ENCODE measurements at places on chromosomes 7 and 10. TPM values are rescaled to one million over a fixed set of nuclear protein-coding genes. Genes with fewer than 3 reads are reported as not detected.

DNA sequence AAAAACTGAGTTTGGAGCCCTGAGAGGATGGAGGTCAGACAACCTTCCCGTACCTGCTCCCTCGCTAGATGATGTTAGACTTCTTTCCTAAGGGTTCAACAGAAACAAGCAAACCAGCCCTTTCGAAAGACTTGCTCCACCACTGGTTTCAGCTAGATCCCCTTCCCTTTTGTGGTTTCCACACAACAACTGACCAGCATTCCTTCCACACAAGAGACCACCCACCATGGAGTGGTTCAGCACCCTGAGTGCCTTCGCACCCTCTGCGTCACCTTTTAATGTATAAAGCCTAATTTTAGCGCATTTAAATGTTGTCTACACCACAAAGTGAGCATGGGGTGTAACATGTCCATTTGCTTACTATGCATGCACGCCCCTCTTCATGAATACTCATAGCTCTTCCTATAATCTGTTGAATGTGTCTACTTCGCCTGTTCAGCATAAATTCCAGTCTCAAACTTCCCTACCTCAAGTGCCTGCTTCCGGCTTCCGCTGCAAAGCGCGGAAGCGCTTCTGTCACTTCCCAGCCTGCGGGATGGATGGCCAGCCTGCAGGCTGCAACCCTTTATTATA is 69.0 kb downstream of the TACC2 start:
- H3K27me3 ChIP-seq, result peaks cover 2% of the 10 kb centered on the region
- no peak overlapping the region for H3K27ac ChIP-seq
- no peaks in the 10 kb centered on the region for H3K4me1 ChIP-seq
- no peak overlapping the region for H3K4me3 ChIP-seq

Gene GATA3
- 8.8 TPM for total RNA-seq

Gene ABCB1
- total RNA-seq, result 9.5 TPM

Gene GNGT1
- not detected for total RNA-seq

Gene OPN1SW
- total RNA-seq, result not detected

- H3K27me3 ChIP-seq, result no peaks in the 10 kb centered on the region
- no peak for DNase-seq
- no peaks in the 10 kb centered on the region for H3K36me3 ChIP-seq
- no peak overlapping the region for H3K4me3 ChIP-seq
Measured at GRCh38 chr7:40659231-40659630, 524.4 kb downstream of the SUGCT start.

DNA sequence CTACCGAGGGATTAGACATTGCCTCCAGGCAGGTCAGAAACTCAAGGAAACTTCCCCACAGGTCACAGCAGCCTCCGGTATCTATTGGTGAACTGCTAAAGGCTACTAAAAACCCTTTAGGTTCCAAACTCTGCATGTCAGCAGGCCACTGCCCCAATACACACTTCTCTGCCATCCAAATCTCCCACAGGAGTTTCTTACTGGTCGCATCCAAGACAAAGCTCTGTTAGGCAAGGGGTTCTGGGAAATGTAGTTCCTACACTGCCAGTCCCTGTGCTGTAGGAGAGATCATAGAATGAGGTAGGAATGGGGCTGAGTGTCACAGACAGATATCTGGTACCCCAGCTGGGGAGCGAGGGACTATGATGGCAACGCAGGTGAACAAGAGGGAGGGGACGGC is 757.0 kb upstream of the C7orf33 start:
- H3K36me3 ChIP-seq, result no peaks in the 10 kb centered on the region
- no peak for DNase-seq
- no peak overlapping the region for H3K4me3 ChIP-seq
- no peak overlapping the region for H3K27ac ChIP-seq
- no peaks in the 10 kb centered on the region for H3K27me3 ChIP-seq

Gene CALN1
- total RNA-seq, result not detected

Gene TEX47
- total RNA-seq, result not detected

DNA sequence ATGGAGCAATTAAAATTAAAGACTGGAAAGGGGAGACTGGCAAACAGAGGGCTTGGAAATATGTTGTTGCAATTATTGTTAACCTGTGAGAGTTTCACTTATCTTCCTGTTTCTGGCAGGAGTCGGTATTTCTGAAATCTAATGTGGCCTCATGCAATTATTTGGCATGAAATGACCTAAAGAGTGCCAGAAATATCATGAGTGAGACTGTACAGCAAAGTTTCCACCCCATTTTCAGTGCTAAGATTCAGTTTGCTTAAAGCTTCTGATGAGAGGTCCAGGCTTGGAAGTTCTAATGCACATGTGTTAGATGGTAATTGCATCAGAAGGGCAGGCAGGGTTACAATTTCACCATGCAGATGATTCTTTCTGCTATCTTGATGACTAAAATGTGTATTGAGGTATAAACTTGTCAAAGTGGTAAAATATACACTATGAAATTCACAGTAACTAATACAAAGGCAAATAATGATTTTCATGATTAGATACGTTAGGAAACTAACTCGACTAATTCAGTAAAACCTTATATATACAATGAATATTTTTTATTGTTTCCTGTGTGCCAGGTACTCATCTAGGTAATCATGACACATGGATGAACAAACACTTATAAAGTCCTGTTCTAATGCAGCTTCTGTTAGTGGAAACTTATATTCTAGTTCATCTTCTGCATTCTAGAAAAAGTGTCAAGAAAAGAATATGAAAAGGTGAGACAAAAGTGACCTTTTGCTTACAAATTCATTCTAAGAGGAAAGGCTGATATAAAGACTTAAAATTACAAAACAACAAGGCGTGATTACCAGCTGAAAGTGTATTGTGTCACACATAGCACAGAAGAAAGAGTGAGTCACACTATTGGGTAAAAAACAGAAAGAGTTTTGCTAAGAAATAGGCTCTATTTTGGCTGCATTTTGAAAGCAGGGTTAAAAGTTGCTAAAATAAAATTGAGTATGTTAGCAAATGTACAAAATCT is 533.4 kb upstream of the SEMA3D start:
- no peaks in the 10 kb centered on the region for H3K4me1 ChIP-seq
- H3K27me3 ChIP-seq, result no peaks in the 10 kb centered on the region
- no peaks in the 10 kb centered on the region for H3K36me3 ChIP-seq

Gene PTPRZ1
- not detected for total RNA-seq

- peaks cover 3% of the 10 kb centered on the region for H3K36me3 ChIP-seq
- no peak overlapping the region for H3K4me3 ChIP-seq
- H3K27me3 ChIP-seq, result peaks cover 3% of the 10 kb centered on the region
- DNase-seq, result no peak
Measured at GRCh38 chr10:4865945-4866661, 40.1 kb downstream of the AKR1E2 start.

- H3K4me1 ChIP-seq, result peaks cover 27% of the 10 kb centered on the region
- H3K27ac ChIP-seq, result no peak overlapping the region
- H3K36me3 ChIP-seq, result peaks cover 2% of the 10 kb centered on the region
- H3K4me3 ChIP-seq, result no peak overlapping the region
Measured at GRCh38 chr10:63712717-63713115, 191.5 kb downstream of the REEP3 start.

Gene HOXA10
- total RNA-seq, result not detected

- no peaks in the 10 kb centered on the region for H3K4me1 ChIP-seq
- no peak for DNase-seq
- H3K27ac ChIP-seq, result no peak overlapping the region
- no peaks in the 10 kb centered on the region for H3K36me3 ChIP-seq
- H3K27me3 ChIP-seq, result no peaks in the 10 kb centered on the region
- H3K4me3 ChIP-seq, result no peak overlapping the region
Measured at GRCh38 chr7:23687011-23687410, 7.0 kb downstream of the FAM221A start.

DNA sequence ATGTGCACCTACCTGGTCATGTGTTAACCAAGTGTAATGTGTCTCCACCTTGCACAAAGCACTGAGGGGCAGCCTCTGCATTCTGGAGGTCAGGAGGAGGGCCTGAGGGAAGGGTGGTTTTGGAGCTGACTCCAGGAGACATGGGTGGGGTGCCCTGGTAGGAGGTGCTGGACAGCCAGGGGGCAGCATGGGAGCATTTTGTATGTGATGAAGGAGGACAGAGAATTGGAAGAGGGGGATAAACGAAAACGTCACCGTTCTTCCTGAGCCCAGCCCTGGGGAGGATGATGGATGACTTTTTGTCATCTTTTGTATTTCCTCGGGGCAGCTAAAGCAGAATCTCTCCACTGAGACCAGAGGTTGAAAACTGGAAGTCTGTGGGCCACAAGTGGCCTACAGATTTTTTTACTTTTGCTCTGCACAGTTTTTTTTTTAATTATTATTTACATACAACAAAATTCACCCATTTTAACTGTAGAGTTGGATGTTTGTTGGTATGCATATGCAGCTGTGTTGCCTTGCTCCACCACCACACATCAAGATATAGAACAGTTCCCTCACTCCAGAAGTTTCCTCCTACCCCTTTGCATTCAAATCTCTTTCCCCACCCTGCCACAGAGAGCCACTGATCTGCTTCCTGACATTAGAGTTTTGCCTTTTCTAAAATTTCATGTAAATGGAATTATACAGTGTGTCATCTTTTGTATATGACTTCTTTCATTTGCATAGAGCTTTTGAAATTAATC is 242.5 kb downstream of the VTI1A start:
- H3K27me3 ChIP-seq, result no peaks in the 10 kb centered on the region
- no peak overlapping the region for H3K27ac ChIP-seq
- H3K4me1 ChIP-seq, result no peaks in the 10 kb centered on the region
- DNase-seq, result no peak

- DNase-seq, result no peak
- no peak overlapping the region for H3K4me3 ChIP-seq
- no peaks in the 10 kb centered on the region for H3K4me1 ChIP-seq
- no peaks in the 10 kb centered on the region for H3K27me3 ChIP-seq
- H3K36me3 ChIP-seq, result no peaks in the 10 kb centered on the region
Measured at GRCh38 chr7:154855366-154855765, 147.6 kb downstream of the PAXIP1 start.

- H3K27me3 ChIP-seq, result no peaks in the 10 kb centered on the region
- H3K4me1 ChIP-seq, result peaks cover 23% of the 10 kb centered on the region
- peaks cover 2% of the 10 kb centered on the region for H3K36me3 ChIP-seq
- H3K4me3 ChIP-seq, result peak overlapping the region; percentile 78
- DNase-seq, result no peak
Measured at GRCh38 chr10:8332730-8333111, 278.2 kb downstream of the GATA3 start.

- H3K4me3 ChIP-seq, result no peak overlapping the region
- DNase-seq, result no peak
- no peak overlapping the region for H3K27ac ChIP-seq
- H3K4me1 ChIP-seq, result no peaks in the 10 kb centered on the region
- no peaks in the 10 kb centered on the region for H3K36me3 ChIP-seq
Measured at GRCh38 chr7:91310830-91311460, 46.7 kb downstream of the FZD1 start.

DNA sequence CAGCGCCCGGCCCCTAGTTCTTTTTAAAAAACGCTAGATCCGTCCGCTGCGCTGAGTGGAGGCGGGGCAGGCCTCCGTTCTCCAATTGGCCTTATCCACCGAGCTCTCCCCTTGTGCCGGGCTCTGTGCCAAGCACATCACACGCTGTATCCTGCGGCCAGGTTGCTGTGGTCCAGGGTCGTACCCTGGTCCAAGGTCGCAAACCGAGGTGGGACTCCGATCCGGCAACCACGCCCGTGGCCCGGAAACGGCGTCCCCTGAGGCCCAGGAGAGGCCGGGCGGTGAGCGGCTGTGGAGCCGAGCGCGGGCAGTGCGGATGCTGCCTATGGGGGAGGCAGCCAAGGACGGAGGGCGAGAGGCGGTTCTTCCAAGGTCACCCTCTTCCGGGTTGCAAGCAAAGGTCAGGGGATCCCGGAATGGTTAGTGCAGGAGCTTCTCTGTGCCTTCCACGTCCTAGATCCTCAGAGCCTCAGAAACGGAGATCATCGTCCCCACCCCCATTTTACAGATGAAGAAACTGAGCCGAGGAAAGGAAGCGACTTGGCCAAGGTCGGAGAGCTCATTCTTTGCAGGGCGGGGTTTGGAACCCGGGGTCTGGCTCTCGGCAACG is 72.4 kb upstream of the LRRC4 start:
- H3K27ac ChIP-seq, result no peak overlapping the region
- H3K36me3 ChIP-seq, result no peaks in the 10 kb centered on the region
- peaks cover 39% of the 10 kb centered on the region for H3K4me1 ChIP-seq
- peak; percentile 30 for DNase-seq
- peak overlapping the region; percentile 76 for H3K4me3 ChIP-seq
- peaks cover 8% of the 10 kb centered on the region for H3K27me3 ChIP-seq

- DNase-seq, result no peak
- H3K27ac ChIP-seq, result no peak overlapping the region
- H3K4me3 ChIP-seq, result no peak overlapping the region
- H3K36me3 ChIP-seq, result no peaks in the 10 kb centered on the region
- H3K4me1 ChIP-seq, result peaks cover 6% of the 10 kb centered on the region
Measured at GRCh38 chr7:25798344-25798743, 353.7 kb upstream of the NFE2L3 start.

GRCh38 chr10:11712744-11713143 is 29.4 kb upstream of the ECHDC3 start:
- H3K36me3 ChIP-seq, result peaks cover 2% of the 10 kb centered on the region
- no peak overlapping the region for H3K4me3 ChIP-seq
- peaks cover 53% of the 10 kb centered on the region for H3K27me3 ChIP-seq
- no peak overlapping the region for H3K27ac ChIP-seq

DNA sequence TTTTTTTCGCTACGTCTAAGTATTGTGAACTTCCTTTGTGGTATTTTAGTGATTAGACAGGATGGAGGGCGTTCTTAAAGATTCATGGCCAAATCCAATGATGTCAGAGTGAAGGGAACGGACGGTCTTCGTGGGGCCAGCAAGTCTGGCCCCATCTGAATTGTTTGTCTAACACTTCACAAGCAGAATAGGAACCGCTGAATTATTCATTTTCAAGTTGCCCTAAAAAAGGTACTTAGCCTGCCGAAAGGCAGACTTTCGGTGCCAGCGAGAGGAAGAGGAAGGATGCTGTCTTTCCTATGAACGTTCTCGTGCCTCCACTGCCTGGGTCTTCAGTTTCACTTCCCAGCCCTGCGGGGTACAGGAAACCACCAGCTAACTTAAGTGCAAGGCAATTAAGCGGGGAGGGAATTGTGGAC is 145.7 kb upstream of the SH2B2 start:
- H3K27me3 ChIP-seq, result no peaks in the 10 kb centered on the region
- peaks cover 4% of the 10 kb centered on the region for H3K36me3 ChIP-seq
- peaks cover 7% of the 10 kb centered on the region for H3K4me1 ChIP-seq
- peak overlapping the region; percentile 67 for H3K4me3 ChIP-seq
- peak; percentile 6 for DNase-seq

GRCh38 chr10:126872768-126873167 is 32.5 kb upstream of the DOCK1 start:
- no peaks in the 10 kb centered on the region for H3K27me3 ChIP-seq
- DNase-seq, result no peak
- H3K27ac ChIP-seq, result no peak overlapping the region
- H3K4me3 ChIP-seq, result no peak overlapping the region

Gene TMEM236
- total RNA-seq, result 0.12 TPM

Data from activated naive CD8-positive, alpha-beta T cell treated with anti-CD3 and anti-CD28 coated beads for 36 hours (primary cell).